ENCODE measurements at places on chromosomes 13 and 19. TPM values are rescaled to one million over a fixed set of nuclear protein-coding genes. Genes with fewer than 3 reads are reported as not detected.
A peak's percentile ranks its signal among the peaks of the same experiment; 100 is the strongest.

The PRSS57 gene
- total RNA-seq, result not detected

The SLAIN1 gene
- 3.5 TPM for total RNA-seq

The PAK4 gene
- 45.1 TPM for total RNA-seq

The CGB5 gene
- not detected for total RNA-seq

The CYP2A6 gene
- not detected for total RNA-seq

The GRK1 gene
- total RNA-seq, result not detected

The ZNF681 gene
- total RNA-seq, result 0.39 TPM

The KLF2 gene
- 189 TPM for total RNA-seq

The PSG3 gene
- not detected for total RNA-seq

The ZMYM5 gene
- 14.9 TPM for total RNA-seq

The KLHL1 gene
- total RNA-seq, result not detected

The ZNF541 gene
- 0.66 TPM for total RNA-seq

The CPB2 gene
- not detected for total RNA-seq

GRCh38 chr19:46406976-46407375, 6.4 kb downstream of the CCDC8 start:
- no peaks in the 10 kb centered on the region for H3K36me3 ChIP-seq
- no peak for DNase-seq
- peaks cover 82% of the 10 kb centered on the region for H3K27me3 ChIP-seq
- H3K27ac ChIP-seq, result no peak overlapping the region

- DNase-seq, result no peak
- H3K4me1 ChIP-seq, result no peaks in the 10 kb centered on the region
- no peaks in the 10 kb centered on the region for H3K27me3 ChIP-seq
- no peak overlapping the region for H3K27ac ChIP-seq
- peaks cover 35% of the 10 kb centered on the region for H3K36me3 ChIP-seq
- H3K4me3 ChIP-seq, result no peak overlapping the region
Measured at GRCh38 chr19:46670813-46671212, 9.8 kb upstream of the DACT3 start.

DNA sequence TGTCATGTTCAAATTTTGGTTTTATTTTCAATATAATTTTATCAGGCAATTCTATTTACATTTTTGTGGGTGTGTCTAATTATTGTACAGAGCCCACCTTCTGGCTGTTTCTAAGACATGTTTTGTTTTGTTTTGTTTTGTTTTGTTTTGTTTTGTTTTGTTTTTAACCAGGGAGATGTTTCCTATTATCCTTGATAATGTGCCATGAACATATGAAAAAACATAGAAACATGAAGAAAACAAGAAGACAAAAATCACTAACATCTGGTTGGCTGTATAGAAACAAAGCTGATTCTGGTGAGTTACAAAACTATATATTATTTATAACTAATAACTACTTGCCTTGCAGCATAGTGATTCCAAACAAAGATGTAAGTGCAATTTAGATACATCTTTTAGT, 128.1 kb upstream of the TRPC4 start:
- no peak overlapping the region for H3K27ac ChIP-seq
- H3K27me3 ChIP-seq, result no peaks in the 10 kb centered on the region
- no peak overlapping the region for H3K4me3 ChIP-seq
- no peaks in the 10 kb centered on the region for H3K36me3 ChIP-seq
- H3K4me1 ChIP-seq, result no peaks in the 10 kb centered on the region

GRCh38 chr19:42498169-42498757, 30.0 kb downstream of the CEACAM1 start:
- no peaks in the 10 kb centered on the region for H3K27me3 ChIP-seq
- no peak overlapping the region for H3K4me3 ChIP-seq
- H3K27ac ChIP-seq, result peak overlapping the region; percentile 34
- peaks cover 9% of the 10 kb centered on the region for H3K4me1 ChIP-seq
- H3K36me3 ChIP-seq, result no peaks in the 10 kb centered on the region

- no peak overlapping the region for H3K4me3 ChIP-seq
- H3K27me3 ChIP-seq, result no peaks in the 10 kb centered on the region
- no peaks in the 10 kb centered on the region for H3K4me1 ChIP-seq
- H3K36me3 ChIP-seq, result no peaks in the 10 kb centered on the region
Measured at GRCh38 chr13:112961457-112962369, 7.3 kb upstream of the MCF2L start.

DNA sequence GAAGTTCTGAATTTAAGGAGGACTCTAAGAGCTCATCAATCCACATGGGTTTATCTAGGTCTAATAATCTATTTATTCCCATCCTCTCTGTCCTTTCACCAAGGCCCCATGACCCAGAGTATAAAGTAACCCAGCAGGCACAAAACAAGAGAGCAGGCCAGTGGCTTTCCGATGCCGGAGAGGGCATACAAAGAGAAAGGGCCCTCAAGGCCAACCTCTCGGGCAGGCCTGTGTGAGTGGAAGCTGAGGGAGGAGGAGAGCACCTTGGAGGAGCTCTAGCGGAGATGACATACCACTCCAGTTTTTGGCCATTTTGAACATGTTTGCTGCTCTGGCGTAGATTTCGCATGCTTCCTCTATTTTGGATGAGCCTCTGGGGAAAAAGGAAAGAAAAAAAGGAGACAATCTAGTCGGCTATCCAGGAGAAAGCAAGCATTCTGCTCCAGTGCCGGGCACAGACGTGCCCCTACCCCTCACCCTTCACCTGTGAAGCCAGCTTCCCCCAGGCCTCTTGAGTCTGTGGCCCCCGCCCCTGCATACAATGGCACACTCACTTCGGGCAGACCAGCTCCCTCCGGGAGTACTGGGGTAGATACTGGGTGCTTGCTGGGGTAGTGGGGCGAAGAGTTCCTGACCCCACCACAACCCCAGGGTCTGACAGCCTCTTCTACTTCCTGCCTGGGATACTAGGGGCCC, 11.6 kb downstream of the NAPA start:
- no peak overlapping the region for H3K27ac ChIP-seq
- H3K36me3 ChIP-seq, result peaks cover 2% of the 10 kb centered on the region
- H3K27me3 ChIP-seq, result no peaks in the 10 kb centered on the region
- H3K4me3 ChIP-seq, result no peak overlapping the region
- no peak for DNase-seq

DNA sequence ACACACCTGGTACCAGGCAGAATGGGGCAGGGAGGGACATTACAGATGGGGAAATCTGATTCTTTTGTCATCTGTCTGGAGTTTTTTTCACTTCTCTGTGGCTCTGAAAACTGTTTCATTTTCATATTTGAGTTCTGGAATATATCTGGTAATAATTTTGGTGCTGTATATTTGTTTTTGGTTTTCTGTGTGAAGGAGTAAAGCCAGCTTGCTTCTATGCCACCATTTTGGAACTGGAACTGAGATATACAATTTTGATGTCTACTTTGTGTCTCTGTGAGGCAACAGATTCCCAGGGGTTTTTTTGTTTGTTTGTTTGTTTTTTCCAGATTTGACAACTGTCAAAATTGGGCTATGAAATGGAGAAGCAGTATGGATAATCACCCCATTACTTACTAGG, 16.1 kb downstream of the CEACAM4 start:
- no peaks in the 10 kb centered on the region for H3K4me1 ChIP-seq
- H3K36me3 ChIP-seq, result no peaks in the 10 kb centered on the region
- no peak for DNase-seq
- H3K27ac ChIP-seq, result no peak overlapping the region
- no peak overlapping the region for H3K4me3 ChIP-seq

DNA sequence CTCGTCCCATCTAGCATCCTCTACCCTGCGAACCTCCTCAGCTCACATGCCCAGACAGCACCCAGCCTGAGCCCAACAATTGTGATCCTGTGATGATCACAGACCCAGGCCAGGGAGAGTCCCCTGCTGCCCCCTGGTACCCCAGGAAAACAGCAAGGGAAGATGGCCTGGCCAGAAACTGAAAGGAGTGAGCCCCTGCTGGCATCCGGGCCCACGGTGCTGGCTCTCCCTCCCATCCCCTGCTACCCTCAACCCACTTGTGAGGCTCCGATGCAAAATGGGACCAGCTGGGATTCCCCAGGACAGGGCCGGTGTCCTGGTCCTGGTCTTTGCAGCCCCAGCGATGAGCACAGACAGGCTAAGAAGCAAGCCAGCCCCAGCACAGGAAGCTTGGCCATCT, 14.1 kb downstream of the RANBP3 start:
- H3K27me3 ChIP-seq, result no peaks in the 10 kb centered on the region
- H3K27ac ChIP-seq, result peak overlapping the region; percentile 86
- H3K36me3 ChIP-seq, result no peaks in the 10 kb centered on the region
- H3K4me3 ChIP-seq, result no peak overlapping the region

DNA sequence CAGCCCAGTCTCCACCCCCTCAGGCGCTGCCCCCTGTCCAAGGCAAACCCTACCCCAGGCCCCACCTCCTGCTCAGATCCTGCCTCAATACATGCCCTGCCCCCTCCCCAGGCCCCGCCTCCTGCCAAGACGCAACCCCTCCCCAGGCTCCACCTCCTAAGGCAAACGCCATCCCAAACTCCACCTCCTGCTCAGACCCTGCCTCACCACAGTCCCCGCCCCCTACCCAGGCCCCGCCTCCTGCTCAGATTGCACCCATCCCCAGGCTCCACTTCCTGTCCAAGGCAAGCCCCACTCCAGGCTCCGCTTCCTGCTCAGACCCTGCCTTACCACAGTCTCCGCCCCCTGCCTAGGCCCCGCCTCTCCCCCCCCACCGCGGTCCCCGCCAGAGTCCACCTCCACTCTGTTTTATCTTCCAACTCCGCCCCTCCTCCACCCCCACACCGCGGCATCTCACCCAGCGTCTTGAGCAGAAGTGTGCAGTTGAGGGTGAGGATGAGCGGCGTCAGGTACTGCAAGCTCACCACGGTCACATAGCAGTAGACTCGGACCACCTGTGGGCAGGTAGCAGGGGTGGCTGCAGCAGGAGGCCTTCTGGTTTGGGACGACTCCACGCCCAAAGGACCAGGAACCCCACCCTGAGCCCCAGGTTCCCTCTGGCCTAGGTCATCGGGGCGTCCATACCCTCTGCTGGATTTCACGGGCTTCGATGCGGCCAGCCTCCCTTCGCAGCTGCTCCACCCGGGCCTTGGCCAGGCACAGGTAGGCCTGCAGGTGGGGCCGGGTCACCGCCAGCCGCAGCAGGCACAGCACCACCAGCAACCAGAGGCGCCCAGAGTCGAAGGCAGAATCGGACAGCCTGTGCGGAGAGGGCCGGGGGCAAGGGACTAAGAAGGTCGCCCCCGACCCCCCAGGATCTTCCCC, 17.7 kb downstream of the TMEM161A start:
- H3K27ac ChIP-seq, result no peak overlapping the region
- no peaks in the 10 kb centered on the region for H3K4me1 ChIP-seq
- H3K36me3 ChIP-seq, result no peaks in the 10 kb centered on the region
- DNase-seq, result no peak
- H3K27me3 ChIP-seq, result no peaks in the 10 kb centered on the region

- no peak overlapping the region for H3K27ac ChIP-seq
- no peak for DNase-seq
- no peaks in the 10 kb centered on the region for H3K36me3 ChIP-seq
- no peaks in the 10 kb centered on the region for H3K4me1 ChIP-seq
Measured at GRCh38 chr13:113050734-113051431, 54.7 kb upstream of the F7 start.

DNA sequence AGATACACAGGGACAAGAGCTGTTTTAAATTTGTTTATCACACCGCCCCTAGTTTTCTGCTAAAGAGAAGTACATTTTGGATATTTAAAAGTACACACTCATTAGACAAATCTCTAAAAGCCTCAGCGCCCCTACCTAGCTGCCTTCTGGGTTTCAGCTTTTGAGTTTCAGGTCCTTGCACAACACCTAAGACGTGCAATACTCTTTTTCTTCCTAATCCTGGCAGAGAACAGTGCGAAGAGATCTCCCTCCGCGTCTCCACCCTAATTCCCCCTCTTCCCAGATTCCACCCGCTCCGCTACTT, 421 bp upstream of the KLF5 start:
- no peaks in the 10 kb centered on the region for H3K36me3 ChIP-seq
- peaks cover 6% of the 10 kb centered on the region for H3K4me1 ChIP-seq
- H3K27me3 ChIP-seq, result no peaks in the 10 kb centered on the region

- H3K36me3 ChIP-seq, result no peaks in the 10 kb centered on the region
- no peak overlapping the region for H3K4me3 ChIP-seq
- no peaks in the 10 kb centered on the region for H3K27me3 ChIP-seq
Measured at GRCh38 chr13:92136449-92137155, 738.2 kb downstream of the GPC5 start.

DNA sequence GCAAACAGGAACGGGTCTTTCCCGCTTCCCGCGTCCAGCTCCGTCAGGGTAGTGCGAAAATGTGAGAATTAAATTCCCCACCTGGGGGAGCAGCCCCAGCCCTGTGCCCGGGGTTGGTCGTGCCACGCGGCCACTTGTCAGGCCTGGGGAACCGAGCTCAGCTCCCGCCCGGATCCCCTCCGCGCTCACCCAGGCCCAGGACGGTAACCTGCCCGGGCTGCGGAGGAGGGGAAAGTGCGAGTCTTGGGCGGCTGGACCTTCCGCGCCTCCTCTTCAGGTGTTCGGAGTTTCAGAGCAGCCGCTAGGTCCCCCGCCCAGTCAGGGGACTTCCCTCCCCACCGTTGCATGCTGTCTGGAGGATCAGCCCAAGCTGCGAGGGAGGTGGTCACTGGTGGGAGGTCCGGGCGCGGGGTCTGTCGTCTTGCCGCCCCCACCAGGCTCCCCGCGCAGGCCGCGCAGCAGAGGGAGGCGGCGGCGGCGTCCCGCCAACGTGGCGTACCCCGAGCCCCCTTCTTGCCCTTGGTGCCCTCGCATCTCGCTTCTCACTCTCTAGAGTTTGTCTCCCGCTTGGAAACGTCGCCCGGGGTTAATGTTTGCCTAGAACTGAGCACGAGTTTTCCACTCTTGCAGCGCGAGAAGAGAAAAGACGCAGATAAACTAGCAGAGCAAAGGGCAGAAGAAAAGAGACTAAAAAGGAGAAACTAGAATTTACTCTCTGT, 8.1 kb downstream of the URAD start:
- no peak overlapping the region for H3K27ac ChIP-seq
- H3K36me3 ChIP-seq, result no peaks in the 10 kb centered on the region
- no peak overlapping the region for H3K4me3 ChIP-seq
- H3K27me3 ChIP-seq, result peaks cover 4% of the 10 kb centered on the region

DNA sequence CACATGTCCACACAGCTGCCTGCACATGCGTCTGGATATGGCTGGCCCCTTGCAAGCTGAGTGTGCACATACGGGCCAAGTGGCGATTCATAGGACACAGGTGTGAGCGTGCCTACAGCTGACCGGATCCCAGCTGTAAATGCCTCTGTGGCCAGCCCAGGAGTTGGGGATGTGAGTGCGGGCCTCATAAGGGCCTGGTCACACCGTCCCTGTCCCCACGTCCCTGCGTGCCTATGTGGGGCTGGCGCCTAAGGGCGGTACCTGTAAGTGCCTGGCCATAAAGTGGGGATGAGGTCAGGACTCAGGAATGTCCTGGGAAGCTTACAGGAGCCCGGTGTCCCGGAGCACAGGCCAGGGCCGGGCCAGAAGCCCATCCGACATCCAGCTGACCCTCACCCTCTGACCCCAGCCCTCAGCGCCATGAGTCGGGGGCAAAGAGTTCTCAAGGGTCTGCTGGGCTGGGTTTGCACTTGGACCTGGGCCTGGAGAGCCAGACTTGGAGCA, 1.3 kb upstream of the ARHGAP45 start:
- peaks cover 53% of the 10 kb centered on the region for H3K4me1 ChIP-seq
- peaks cover 55% of the 10 kb centered on the region for H3K27me3 ChIP-seq
- no peaks in the 10 kb centered on the region for H3K36me3 ChIP-seq
- H3K27ac ChIP-seq, result no peak overlapping the region
- H3K4me3 ChIP-seq, result no peak overlapping the region
- DNase-seq, result no peak
